Caudate nucleus (tissue), 63 donors: ENCODE measurements at places on chromosomes 16 and 17.

GRCh38 chr17:55710829-55711496 is 11.7 kb downstream of the TMEM100 start:
- no peak for DNase-seq

DNA sequence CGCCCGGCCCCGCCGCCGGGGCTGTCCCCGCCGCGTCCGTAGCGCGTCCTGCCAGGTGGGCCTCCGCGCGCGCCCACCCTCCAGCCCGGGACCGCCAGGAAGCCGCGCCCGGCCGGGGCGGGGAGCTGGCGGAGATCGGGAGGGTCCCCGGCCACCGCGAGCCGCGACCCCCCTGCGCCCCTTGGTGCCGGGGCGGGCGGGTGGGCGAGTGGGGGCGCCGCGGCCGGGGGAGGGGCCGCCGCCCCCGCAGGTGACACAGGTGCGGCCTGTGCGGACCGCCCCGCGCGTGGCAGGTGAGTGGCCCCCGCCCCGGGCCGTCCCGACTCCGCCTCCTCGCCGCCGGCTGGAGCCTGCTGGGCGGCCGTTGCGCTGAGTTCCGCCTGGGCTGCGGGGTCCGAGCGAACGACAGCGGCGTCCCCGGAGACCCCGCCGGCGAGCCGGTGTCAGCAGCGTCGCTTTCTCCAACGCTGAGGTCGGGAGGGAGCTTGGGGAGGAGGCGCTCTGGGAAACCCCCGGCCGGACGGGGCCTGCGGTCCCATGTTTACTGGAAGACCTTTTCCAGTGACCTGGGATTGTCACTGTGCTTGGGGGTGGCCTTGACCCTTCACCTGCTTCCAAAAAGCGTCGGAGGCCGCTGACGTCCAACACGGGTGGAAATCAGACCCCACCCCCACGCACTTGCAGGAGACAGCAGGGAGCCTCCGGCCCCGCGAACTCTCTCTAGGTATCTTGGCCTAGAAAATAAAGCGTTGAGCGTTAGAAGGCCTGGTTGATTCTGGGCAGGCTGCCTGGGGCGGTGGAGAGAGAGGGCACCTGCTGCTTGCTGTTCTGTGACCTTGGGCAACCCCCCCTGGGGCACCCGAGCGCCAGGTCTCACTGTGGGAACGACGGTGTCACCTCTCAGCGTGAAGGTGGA is 542 bp downstream of the KLHL36 start:
- DNase-seq: no peak

DNA sequence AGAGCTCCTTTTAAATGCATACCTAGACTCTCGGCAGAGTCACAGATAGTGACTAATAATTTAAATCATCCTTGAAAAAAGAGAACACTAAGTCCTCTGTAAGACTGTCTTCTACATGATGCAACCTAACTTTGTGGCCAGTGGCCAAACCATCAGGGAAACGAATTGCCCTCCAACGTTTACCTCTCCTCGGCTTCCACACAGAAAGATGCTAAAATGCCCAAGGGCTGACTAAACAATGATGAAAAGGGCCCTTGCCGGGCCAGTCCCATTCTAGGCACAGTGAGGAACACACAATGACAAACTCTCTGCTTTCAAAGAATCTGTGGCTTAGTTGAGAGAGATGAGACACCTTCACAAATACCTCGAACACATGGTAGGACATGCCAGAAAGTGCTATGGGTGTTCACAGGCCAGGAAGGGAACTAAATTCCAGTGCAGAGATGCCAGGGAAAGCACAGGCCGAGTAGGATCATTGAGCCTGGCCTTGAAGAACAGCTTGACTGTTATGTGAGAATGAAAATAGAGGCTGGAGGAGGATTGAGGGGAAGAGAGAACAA is 35.3 kb upstream of the PITPNM3 start:
- no peak for DNase-seq

GRCh38 chr17:35142467-35142796 is 329 bp upstream of the NLE1 start:
- no peak for DNase-seq

DNA sequence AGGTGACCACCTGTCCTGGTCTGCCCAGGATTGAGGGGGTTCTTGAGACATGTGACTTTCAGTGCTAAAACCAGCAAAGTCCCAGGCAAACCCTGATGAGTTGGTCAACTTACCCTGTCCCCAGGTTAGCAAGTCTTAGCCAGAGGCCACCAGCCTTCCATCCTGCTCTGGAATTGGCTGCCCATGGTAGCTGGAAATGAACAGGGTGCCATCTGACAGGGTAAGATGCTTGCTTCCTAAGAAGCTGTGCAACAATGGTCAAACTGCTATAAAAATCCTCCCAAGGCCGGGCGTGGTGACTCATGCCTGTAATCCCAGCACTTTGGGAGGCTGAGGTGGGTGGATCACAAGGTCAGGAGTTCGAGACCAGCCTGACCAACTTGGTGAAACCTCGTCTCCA is 22.8 kb upstream of the MTMR4 start:
- DNase-seq: no peak

DNA sequence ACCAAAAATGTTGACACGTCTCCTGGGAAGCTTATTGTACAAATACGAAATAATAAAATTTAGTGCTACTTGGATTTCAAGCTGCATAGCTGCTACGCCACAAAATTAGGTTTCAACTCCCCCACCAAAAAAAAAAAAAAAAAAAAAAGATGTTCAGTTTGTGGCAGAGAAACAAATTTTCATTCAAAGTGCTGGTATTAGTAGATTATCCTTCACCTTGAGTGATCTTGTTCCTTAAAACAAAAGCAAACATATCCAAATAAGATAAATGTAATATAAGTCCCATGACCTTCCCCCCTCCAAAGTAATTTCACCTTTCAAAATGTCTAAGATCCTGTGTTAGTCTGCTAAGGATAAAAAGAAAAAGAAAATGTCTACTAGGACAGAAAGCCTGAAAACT is 2.2 kb downstream of the TOB1 start:
- no peak for DNase-seq

GRCh38 chr17:45441526-45442310 is 9.0 kb upstream of the ARHGAP27 start:
- no peak for DNase-seq

DNA sequence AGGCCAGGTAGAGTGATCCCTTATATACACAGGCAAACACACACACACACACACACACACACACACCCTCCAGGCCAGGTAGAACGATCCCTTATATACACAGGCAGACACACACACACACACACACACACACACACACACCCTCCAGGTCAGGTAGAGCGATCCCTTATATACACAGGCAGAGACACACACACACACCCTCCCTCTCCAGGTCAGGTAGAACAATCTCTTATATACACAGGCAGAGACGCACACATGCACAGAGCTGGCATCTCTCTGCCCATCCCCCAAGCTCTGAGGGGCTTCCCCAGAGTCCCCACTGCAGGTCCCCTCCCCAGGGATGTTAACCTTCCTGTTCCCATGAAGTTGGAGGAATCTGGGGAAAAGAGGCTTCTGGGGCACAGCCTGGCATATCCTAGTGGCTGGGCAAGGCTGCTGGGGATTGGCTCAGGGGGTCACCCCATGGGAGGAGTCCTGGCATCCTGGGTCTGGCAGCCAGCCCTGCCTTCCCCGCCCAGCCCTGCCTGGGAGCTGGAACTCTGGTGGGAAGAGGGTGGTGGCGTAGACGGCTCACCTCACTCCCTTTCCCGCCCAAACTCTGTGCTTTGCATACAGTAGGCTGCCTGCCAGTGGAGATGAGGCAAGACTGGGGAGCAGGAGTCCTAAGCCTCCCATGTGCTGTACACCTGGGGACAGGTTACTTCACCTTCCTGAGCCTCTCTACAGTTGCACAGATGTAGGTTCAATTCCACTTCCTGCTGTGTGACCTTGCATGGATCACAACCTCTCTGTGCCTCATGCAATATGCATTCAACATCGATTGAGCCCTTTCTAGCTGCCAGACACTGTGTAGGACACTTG is 41.8 kb downstream of the TEKT5 start:
- no peak for DNase-seq

DNA sequence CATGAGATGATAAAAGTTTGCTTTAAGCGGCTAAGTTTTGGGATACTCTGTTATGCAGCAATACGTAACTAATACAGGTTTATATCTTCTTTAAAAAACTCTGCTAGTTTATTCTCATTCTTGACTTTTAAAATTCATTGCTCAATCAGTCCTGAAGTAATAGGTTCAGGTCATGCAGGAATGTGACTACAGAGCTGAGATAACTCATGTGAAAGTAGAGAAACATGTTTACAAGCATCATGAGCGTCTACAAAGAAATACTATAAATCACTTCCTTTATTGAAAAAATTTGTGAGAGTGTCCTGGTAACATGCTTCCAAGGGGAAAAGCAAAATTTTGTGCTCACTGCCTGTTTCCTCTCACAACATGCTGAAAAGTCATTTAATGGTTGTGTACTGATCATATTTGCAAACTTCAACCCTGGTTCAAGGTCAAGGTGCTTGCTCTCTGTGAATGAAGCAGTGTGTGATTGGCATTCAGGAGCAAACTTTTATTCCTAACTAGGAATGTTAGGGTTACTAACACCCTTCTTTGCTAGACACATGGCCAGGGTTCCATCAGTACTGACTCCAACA is 12.5 kb upstream of the TMIGD1 start:
- no peak for DNase-seq

DNA sequence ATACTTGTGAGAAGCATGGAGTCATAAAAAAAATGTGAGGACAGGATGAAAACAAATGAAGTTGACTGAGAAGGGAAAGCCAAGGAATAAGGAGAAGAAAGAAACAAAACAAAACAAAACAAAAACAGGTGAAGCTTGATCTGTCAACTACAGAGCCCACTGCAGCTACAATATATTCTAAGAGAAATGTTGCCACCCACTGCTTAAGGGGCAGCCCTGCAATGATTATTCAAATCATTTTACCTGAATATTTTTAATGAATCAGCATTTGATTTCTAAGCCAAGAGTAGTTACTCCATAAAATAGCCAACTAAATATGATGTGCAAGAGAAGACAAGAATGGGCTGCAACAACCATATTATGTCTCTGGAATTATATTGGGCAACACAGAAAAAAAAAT is 252.0 kb upstream of the KIF2B start:
- no peak for DNase-seq

GRCh38 chr17:6075050-6075449 is 4.9 kb downstream of the WSCD1 start:
- no peak for DNase-seq

- no peak for DNase-seq
Observed at GRCh38 chr17:75842963-75843576, 1.1 kb downstream of the UNC13D start.

GRCh38 chr16:83935005-83935857 is 17.8 kb upstream of the OSGIN1 start:
- DNase-seq: no peak

DNA sequence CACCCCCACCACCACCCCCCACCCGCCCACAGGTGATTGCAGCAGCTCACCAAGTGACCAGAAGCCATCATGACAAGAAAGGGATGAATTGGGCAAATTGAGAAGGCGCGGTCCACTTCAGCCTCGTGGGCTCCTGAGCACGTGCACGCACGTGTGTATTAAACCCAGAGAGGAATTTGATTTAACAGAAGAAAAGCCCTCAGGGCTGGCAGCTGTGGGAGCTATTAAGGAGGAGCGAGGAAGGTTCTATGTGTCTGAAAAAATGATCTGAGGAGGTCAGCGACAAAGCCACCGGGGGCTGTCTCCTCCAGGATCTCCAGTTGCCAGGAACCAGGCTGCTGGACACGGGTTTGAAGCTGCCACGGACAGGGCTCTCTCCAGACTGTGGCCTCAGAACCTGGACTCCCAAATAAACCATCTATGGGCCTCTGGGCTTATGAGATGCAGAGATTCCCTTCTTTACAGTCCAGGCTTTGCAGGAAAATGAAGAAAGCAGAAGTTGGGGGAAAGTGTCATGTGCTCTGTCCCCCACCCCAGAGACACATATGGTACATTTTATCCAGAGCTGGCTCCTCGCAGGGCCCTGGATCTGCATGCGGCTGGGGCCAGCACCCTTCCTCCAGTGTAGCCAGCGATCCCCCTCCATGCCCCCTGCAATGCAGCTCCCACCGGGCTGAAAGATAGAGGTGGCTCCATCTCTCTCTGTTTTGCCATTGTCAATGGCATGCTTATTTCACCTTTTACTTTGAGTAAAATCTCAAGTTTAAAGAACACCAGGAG is 219.7 kb upstream of the RPL38 start:
- no peak for DNase-seq

DNA sequence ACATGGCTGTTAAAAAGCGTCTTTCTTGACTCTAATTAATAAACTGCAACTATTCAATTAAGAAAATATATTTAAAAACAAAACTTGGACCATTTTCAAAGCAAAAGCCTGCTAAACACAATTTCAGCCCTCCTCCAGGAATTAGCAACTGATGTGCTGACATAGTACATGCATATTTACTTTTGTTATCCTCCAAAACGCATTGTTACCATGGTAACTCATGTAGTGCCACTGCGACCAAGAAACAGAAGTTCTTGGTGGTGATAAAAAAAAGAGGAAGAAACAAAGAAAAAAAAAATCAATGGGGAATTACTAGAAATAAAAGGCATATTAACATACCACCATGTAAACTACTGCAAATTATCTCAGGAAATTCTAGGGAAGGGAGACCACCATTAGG is 793.4 kb upstream of the CDH8 start:
- DNase-seq: no peak
